ENCODE measurements at places on chromosomes 3 and 15.

DNA sequence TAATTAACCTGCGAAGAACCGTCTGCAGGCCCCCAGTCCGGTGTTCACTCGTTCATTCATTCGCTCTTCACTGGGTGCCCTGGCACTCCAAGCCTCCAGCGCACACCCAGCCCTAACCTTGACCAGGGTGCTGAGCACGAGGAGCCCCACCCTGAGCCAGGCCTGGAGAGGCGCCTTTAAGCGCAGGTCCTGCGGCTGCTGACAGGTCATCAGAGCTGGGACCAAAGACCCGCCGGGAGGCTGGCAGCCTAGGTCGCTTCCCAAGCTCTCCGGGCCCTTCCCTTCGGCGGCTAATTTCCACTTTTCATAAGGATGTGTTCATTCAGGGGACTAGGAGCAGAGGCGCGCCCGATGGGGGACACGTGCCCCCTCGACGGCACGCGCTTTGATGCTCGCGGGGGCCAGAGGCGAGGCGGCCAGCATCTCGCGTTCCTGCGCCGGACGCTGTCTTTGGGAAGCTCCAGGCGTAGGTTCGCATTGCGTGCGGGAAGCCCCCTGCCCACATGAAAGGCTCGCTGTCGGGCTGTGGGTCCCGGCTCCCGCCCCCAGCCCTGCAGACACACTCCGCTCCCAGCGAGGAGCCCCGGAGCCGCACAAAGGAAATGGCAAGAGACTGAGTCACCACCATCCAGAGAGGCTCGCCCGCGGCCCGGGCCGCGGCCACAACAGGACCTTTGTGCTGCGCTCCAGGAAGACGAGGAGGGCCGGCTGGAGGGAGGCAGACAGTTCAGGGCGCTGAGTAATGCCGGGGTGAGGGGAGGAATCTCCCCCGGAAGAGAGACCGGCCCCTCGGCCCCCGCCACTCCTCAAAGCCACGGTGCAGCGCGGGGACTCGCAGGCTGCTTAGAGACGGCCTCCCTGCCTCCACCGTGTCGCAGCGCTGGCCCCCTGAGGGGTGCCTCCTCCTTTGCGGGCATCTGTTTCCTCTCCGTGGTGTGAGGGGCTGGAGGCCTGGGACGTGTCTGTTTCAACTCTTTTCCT is 266.4 kb upstream of the HES1 start:
- H3K4me3 ChIP-seq, result peak overlapping the region; percentile 5
- H3K27ac ChIP-seq, result peak overlapping the region; percentile 20
- peaks cover 19% of the 10 kb centered on the region for H3K27me3 ChIP-seq
- peak; percentile 96 for DNase-seq
- H3K4me1 ChIP-seq, result peaks cover 36% of the 10 kb centered on the region

- H3K4me1 ChIP-seq, result peaks cover 4% of the 10 kb centered on the region
- no peak overlapping the region for H3K27ac ChIP-seq
- no peaks in the 10 kb centered on the region for H3K36me3 ChIP-seq
- H3K4me3 ChIP-seq, result no peak overlapping the region
- peak; percentile 77 for DNase-seq
- no peaks in the 10 kb centered on the region for H3K27me3 ChIP-seq
Measured at GRCh38 chr15:69164807-69165636, 4.6 kb downstream of the GLCE start.

- no peaks in the 10 kb centered on the region for H3K36me3 ChIP-seq
- peaks cover 8% of the 10 kb centered on the region for H3K27me3 ChIP-seq
- no peak for DNase-seq
- H3K4me1 ChIP-seq, result peaks cover under 1% of the 10 kb centered on the region
- no peak overlapping the region for H3K4me3 ChIP-seq
Measured at GRCh38 chr3:140363801-140364200, 314.1 kb upstream of the TRIM42 start.

GRCh38 chr15:31499953-31500765 is 173.5 kb downstream of the KLF13 start:
- H3K4me1 ChIP-seq, result no peaks in the 10 kb centered on the region
- peaks cover 3% of the 10 kb centered on the region for H3K27me3 ChIP-seq
- no peak overlapping the region for H3K27ac ChIP-seq
- no peaks in the 10 kb centered on the region for H3K36me3 ChIP-seq
- no peak overlapping the region for H3K4me3 ChIP-seq

DNA sequence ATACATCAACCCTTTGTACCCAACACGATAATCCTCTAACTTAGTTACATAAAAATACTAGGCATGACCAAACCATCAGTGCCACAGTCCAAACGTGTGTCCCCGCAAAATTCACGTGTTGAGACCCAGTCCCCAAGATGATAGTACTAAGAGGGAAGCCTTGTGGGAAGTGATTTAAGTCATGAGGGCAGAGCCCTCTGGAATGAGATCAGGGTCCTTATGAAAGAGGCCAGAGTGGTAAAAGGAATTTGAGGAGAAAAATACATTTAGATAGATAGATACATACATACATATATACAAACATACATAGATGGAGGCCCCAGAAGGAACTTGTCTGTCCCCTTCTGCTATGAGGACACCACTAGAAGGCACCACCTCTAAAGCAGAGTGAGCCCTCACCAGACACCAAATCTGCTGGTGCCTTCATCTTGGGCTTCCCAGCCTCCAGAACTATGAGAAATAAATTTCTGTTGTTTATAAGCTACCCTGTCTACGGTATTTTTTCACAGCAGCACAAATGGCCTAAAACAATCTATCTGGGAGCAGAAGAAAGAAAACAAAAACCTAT is 8.0 kb downstream of the TBC1D2B start:
- peak overlapping the region; percentile 74 for H3K27ac ChIP-seq
- peaks cover 1% of the 10 kb centered on the region for H3K36me3 ChIP-seq
- DNase-seq, result peak; percentile 21
- no peaks in the 10 kb centered on the region for H3K27me3 ChIP-seq
- H3K4me3 ChIP-seq, result no peak overlapping the region

DNA sequence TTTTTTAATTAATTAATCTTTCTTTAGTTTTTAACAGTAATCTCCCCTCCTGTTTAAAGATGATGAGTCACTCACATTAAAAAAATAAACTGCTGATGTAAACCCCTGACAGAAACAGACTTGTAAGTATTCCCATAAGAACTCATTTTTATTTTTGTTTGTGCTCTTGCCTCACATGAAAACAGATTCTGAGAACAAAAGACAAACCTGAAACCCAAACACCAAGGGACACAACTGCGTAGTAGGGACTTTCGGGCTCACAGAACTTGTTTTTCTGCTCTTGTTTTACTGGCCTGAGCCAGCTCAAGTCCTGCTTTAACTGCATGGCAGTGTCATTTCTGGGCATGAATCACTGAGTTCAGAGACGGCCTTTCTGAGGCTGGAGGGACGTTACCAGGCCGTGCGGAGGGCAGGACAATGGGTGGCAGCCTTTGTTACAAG is 600.8 kb downstream of the FOXP1 start:
- H3K36me3 ChIP-seq, result peaks cover 64% of the 10 kb centered on the region
- H3K4me1 ChIP-seq, result peaks cover 10% of the 10 kb centered on the region
- H3K27me3 ChIP-seq, result no peaks in the 10 kb centered on the region
- peak overlapping the region; percentile 97 for H3K27ac ChIP-seq

DNA sequence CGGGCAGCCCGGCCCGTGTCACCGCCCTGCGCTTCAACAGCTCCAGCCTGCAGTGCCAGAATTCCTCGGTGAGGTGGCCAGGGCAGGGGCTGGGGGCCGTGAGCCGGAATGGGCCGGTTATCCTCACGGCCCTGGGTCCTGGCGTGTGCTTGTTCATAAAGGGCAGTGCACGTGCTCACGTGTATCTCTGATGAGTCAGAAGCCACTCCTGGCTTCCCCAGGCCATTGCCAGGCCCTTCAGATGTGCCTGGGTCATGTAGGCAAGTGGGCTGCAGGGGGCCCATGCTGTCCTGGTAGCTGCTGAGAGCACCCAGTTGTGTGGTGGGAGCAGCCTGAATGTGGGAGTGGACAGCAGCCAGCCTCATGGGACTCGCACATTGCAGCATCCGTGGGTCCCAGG is 29.2 kb downstream of the PLXNA1 start:
- no peak overlapping the region for H3K4me3 ChIP-seq
- H3K27me3 ChIP-seq, result no peaks in the 10 kb centered on the region
- peak; percentile 28 for DNase-seq
- H3K36me3 ChIP-seq, result peaks cover 99% of the 10 kb centered on the region

DNA sequence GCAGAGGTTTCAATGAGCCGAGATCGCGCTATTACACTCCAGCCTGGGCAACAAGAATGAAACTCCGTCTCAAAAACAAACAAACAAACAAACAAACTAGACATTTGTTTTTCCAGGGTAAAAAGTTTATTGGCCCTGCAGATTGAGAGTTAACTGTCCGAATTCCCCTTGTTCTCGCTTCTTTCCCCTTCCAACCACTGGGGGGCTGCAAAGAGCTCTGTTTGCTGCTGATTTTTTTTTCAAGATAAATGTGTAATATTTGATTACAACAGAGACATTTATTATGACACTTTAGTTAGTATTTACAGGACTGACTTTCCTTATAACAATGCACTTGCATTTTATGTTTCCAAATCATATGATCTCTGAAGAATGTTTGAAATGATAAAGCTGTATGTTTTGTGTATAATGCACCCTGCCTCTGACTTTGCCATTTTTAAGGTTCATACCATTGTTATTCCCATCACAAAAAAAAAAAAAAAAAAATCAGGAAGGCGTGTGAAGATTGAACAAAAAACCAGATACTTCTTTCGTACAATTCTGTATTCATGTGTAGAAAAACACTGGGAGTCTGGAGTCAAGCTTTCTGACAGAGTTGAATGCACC is 2.8 kb downstream of the CLSTN2 start:
- H3K36me3 ChIP-seq, result no peaks in the 10 kb centered on the region
- no peak overlapping the region for H3K4me3 ChIP-seq
- H3K27me3 ChIP-seq, result peaks cover 69% of the 10 kb centered on the region

DNA sequence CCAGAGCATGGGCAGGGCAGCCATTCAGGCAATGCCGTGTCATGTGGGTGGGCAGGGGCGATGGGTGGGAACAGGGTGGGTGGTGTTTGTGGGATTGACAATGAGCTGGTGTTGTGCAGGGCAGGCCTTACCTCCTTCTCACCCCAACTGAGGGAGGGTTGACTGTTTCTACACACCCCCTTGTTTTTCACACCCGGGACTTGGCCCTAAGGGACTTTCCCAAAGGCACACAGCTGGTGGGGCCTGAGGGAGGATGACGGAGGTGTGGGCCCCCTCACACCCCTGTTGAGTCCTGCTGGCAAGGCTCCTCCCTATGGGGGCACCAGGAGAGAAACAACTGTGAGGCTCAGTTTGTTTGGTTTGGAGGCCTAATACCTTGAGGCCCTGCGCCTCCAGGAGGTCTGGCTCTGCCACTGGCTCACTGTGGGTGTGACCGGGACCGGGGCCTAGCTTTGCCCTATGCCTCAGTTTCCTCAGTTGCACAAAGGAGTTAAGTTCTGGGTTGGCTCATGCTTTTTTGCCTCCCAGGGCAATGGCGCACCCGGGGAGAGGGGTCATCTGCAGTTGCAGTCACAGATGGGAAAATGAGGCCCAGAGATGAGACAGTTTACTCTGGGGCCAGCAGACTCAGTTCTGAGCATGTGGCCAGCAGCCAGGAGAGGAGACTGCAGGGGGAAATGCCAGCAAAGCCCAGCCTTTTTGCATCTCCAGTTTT is 5.1 kb upstream of the DNAH1 start:
- H3K27ac ChIP-seq, result no peak overlapping the region
- no peak for DNase-seq
- H3K36me3 ChIP-seq, result peaks cover 4% of the 10 kb centered on the region
- no peak overlapping the region for H3K4me3 ChIP-seq
- H3K27me3 ChIP-seq, result no peaks in the 10 kb centered on the region

- DNase-seq, result no peak
- no peak overlapping the region for H3K4me3 ChIP-seq
- no peaks in the 10 kb centered on the region for H3K27me3 ChIP-seq
- H3K27ac ChIP-seq, result no peak overlapping the region
- H3K36me3 ChIP-seq, result no peaks in the 10 kb centered on the region
Measured at GRCh38 chr3:186965141-186965879, 35.0 kb downstream of the ST6GAL1 start.

- H3K4me3 ChIP-seq, result peak overlapping the region; percentile 34
- H3K36me3 ChIP-seq, result no peaks in the 10 kb centered on the region
- DNase-seq, result peak; percentile 68
- H3K4me1 ChIP-seq, result peaks cover 12% of the 10 kb centered on the region
- H3K27ac ChIP-seq, result no peak overlapping the region
Measured at GRCh38 chr15:99409097-99409473, 156.7 kb upstream of the MEF2A start.

DNA sequence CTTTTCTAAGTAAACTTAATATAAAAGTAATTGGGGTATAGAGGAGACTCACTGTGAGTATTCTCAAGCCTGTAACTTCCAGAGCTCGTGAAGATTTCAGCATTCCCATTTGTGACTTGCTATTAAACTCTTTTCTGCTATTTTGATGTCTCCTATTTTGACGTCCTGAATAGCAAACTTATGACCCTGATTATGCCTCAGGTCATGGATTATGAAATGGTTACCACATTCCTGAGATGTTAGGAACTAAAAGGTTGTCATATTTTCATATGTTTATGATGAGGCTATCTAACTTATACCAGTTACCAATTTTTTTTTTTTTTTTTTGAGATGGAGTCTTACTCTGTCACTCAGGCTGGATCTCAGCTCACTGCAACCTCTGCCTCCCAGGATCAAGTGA is 105.5 kb downstream of the ATG7 start:
- no peaks in the 10 kb centered on the region for H3K27me3 ChIP-seq
- H3K36me3 ChIP-seq, result peaks cover 20% of the 10 kb centered on the region
- H3K4me1 ChIP-seq, result no peaks in the 10 kb centered on the region
- no peak for DNase-seq

DNA sequence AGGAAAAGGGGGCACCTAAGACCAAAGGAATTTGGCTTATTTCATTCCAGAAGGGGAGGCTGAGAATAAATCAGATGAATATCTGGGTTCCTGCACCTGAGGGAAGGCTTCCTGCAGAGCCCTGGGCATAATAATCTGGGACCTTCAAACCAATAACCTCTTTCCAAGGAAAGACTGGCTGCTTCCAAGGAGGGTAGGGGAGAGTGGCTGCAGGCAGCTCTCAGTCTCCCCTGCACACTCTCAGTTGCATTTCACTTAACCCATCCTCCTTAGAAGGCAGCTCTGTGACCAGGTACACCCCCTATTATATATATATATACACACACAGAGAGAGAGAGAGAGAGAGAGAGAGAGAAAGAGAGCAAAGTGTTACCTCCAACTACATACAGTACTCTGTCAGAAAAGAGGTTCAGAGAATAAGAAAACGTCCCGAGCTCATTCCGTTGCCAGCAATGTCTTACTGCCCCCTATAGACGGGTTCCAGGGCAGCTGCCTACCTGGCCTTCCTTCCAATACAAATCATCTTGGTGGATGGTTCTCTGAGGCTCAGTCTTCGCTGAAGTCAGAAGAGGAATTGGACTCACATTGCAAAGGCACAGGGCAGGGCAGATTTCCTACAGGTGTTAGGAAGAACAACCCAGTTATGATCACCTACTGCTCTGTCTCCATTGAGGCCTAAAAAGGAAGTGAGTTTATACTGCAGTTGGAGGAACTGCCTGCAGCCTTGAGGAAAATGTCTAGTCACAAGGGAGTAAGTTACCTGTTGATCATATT is 26.1 kb downstream of the CAPN3 start:
- no peak overlapping the region for H3K4me3 ChIP-seq
- peaks cover 3% of the 10 kb centered on the region for H3K27me3 ChIP-seq
- H3K27ac ChIP-seq, result no peak overlapping the region
- peak; percentile 58 for DNase-seq
- H3K4me1 ChIP-seq, result no peaks in the 10 kb centered on the region

Measured in mesenchymal stem cell (in vitro differentiated cells and primary cell).